ENCODE measurements at places on chromosomes 5 and 9.

DNA sequence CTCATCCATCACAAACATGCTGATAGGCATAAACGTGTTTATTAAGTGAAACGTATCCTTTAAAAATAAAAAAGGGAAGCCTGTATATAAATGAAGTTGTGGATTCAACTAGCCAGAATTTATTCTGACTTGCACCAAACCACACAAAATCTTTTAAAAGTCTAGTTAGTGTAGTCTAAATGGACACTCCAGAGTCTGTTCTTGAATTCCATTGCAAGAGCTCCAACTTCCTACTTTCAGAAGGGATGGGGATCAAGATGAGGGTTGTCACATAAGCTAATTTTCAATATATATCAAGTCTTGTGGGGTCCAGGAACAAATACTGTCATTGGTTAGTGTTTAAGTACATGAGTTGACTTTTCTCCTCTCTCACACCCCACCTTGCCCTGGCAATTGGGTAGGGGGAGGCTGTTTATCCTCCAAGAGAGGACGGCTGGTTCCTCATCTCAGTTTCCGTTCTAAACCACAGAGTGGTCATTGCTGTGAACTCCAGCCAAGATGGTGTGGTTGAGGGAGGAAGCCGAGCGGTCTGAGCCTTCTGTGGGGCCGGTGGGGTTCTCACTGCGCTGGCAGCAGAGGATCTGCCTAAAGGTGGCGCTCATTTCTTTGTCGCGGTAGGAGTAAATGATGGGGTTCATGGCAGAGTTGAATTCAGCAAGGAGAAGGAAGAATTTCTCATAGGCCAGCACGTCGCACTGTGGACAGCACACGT lies 163.2 kb downstream of the LPAR1 start:
- no peak for DNase-seq

GRCh38 chr9:17394881-17395510 lies 183.9 kb upstream of the SH3GL2 start:
- no peak for DNase-seq

DNA sequence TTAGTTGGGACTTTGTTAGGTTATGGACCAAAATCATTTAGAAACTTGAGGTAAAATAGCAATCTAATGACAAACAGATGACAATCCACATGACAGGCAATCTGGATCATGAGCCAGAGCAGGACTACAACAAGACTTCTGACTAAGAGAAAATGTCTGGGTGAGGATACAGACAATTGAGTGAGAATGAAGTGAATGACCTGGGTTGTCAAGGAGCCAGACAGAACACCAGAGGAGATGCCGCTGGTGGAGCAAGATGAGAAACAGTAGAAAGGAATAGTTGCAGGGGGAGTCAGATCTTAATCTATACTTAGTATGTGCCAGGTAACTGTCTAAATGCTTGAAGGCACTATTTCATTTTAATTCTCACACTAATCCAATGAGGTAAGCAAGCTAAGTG lies 277.8 kb downstream of the PRELID2 start:
- DNase-seq: no peak

DNA sequence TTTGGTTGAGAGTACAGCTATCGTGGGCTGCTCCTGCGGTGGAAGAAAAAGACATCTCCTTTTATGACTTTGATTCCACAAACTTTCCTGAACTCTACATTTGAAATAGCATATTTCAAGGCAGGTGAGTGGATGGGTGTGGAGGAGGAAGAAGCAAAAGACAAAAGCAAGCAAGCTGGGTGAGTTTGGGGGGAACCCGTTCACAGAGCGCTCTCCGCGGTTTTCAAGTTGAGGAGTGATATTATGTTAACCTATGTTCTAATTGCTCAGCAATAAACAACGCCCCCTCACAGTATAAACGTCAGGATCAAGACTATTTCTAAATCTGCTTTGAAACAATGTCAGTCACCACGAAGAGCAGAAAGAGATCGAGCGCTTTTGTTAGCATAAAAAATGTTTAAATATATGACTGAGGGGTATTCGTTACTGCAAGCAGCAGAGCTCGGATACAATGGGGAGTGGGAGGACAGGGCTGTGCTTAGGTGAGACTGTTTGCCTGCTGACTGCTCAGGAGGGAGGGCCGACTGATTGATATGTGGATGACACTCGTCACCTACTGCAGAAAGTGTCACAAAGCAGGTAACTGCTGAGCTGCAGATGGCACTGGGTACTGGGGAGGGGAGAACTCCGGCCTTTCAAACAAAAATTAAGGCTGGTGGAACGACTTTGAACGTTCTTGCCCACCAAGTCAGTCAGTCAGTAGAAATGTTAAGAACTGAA lies 236.5 kb downstream of the DRD1 start:
- DNase-seq: no peak

DNA sequence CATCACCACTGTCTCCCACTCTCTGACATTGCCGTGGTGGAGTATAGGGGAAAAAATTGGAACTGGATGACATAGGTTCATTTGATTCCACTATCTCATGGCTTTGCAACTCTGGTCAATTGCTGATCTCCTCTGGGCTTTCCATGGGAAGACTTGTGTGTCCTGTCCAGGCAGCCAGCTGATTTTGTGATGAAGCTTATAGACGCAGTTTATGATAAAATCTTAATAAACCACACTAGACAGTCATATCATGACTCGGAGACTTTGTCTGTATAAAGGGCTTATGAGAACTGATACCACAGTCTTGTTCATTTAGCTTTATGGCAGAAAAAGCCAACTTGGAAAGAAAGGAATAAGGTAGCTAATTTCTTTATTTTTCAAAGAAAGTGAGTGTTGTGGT lies 296.5 kb downstream of the MAST4 start:
- DNase-seq: no peak

GRCh38 chr5:32044434-32044833 lies 129.7 kb downstream of the GOLPH3 start:
- no peak for DNase-seq

GRCh38 chr5:150599917-150600511 lies 40.4 kb upstream of the SYNPO start:
- DNase-seq: no peak

Measured in central memory CD4-positive, alpha-beta T cell (primary cell).